GM06990 (cell line): ENCODE measurements at places on chromosomes 3 and 15.

DNA sequence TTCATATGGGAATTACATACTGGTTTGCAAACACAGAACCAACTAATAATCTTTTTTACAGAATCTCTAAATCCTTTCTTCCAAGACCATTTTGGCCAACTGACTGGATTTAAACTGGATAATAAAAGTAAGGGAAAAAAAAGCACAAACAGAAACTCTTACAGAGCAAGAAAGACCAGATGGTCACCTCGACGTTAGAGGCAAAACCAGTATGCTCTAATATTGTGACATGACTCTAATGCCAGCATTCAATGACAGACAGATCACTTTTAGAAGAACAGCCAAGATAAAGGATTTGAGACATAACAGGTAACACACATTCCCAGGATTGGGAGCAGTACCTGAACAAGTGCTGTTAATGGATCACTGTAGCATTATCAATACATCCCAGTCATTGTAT lies 50.9 kb downstream of the DHX36 start:
- no peak for DNase-seq

DNA sequence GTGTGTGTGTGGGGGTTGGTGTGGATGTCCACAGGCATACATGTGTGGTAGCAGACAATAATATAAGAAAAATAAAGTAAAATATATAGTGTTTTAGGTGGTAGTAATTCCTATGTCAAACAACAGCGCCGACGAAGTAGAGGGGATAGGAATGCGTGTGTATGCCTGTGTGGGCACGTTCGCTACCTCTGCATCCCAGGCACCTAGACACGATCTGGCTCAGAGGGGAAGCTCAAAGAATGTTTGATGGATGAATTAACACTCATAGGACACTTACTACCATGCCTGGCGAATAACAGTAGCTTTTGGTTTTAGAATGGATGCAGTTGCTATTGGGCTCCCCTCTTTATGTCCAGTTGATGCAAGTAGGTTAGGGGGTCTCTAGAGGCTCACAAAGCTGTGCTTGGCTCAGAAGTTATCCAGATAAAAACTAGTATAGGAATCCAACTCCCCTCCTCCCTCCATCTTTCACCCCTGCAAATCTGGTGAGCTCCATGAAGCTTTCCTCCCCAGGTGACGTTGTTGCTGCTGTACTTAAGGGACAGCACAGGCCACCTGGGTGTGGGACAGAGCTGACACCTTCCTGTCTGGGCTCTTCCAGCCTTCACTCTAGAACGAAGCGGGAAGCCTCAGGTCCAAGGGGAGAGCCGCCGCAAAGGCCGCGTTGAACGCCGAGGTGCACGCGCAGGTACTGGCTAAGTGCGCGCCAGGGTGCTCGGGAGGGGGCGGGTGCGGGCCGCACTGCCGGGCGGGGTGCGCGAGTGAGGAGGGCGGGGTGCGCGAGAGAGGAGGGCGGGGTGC lies 192.6 kb upstream of the LYSMD4 start:
- DNase-seq, result peak; percentile 55

DNA sequence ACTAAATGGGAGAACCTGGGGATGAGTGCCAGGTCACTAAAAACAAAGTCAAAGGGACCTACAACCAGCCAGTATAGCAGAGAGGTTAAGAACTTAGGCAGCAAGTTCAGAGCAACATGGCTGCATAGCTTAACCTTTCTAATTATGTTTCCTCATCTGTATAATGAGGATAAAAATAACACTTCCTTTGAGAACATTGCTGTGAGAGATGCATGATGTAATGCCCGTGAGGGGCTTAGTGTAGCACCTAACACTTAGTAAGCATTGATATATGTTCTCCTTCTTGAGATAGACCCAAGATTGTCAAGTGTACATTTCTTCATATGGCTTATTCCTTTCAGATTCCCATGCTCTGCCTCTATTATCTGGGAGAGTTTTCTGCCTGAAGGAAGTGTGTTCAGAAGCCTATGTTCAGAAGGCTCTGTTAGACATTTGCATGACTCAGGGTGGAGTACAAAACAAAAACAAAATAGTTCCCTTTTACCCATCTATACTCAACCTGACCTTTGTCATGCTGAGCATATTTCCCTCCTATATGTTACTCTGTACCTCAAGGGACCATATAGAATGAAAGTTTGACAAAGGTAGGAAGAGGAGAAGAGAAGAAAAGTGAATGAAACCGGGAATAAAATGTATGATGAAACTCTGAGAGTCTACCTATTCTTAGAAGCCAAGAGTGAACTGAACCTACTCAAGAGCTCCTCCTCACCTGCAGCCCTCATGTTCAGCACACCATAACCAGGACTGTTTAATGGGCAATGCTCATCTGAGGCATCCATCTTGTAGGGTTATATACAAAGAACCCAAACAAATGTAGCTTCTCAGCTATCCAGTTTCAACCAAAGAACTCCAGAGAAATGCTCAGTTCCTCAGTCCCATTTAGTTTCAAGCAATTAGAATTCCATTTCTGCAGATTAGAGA lies 70.7 kb upstream of the KCNMB2 start:
- peak; percentile 47 for DNase-seq

DNA sequence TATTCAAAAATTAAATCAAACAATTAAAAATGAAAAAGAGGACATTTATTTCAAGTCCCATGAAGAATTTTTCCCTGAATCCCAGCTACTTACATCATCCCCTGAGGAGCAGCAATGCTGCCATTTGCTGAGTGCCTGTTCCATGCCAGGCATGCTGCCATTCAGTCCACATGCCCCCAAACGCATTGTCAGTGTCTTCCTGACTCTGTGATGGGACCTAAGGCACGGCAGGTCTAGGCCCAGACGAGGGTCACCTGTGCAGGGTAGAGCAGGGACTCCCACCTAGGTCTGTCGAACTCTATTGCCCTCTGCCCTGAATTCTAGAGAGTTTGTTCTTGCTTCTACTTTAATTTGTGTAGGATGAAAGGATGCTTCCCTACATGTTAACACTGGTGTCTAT lies 7.0 kb downstream of the PSTPIP1 start:
- DNase-seq, result no peak

- no peak for DNase-seq
Measured at GRCh38 chr3:58178528-58179234, 32.1 kb downstream of the DNASE1L3 start.

GRCh38 chr3:4472312-4472711 lies 5.2 kb upstream of the SUMF1 start:
- no peak for DNase-seq

GRCh38 chr3:22886439-22887068 lies 316.6 kb upstream of the UBE2E2 start:
- no peak for DNase-seq

DNA sequence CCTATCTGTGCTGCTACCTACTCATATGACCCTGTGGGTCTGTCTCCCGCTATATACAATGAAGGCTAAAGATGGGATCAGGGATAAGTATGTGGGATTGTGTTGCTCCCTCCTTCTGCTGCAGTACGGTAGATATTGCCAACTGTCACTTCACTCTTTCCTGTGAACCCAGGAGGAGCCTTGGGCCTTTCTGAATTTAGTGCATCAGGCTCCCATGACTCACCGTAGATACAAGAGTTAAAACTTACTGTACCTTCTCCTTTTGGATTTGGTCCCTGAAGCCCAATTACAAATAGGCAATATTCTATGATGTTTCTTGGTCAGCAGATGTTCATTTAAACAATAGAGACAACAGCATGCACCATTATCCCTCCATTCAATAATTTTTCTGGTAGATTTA lies 27.4 kb downstream of the MITF start:
- DNase-seq, result no peak

DNA sequence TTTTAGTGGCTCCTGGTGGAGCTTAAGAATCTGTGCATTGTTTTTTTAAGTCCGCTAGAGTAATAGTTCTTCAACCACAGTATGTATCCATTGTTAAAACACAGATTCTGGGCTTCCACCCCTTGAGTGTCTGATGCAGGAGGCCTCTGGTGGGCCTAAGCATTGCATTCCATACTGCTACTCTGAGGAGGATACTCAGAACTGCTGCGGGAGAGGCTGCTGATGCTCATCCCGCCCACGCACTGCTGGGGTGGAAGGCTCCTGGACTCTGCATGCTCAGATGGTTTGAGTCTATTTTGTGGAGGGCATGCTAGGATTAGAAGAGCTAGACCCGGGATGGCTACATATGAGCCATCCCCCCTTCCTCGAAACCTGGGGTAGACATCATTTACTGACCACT lies 74.4 kb downstream of the THSD4 start:
- DNase-seq, result no peak

- DNase-seq, result no peak
Measured at GRCh38 chr3:10665592-10665991, 150.4 kb upstream of the SLC6A11 start.

- no peak for DNase-seq
Measured at GRCh38 chr3:19769694-19770093, 164.3 kb downstream of the EFHB start.

DNA sequence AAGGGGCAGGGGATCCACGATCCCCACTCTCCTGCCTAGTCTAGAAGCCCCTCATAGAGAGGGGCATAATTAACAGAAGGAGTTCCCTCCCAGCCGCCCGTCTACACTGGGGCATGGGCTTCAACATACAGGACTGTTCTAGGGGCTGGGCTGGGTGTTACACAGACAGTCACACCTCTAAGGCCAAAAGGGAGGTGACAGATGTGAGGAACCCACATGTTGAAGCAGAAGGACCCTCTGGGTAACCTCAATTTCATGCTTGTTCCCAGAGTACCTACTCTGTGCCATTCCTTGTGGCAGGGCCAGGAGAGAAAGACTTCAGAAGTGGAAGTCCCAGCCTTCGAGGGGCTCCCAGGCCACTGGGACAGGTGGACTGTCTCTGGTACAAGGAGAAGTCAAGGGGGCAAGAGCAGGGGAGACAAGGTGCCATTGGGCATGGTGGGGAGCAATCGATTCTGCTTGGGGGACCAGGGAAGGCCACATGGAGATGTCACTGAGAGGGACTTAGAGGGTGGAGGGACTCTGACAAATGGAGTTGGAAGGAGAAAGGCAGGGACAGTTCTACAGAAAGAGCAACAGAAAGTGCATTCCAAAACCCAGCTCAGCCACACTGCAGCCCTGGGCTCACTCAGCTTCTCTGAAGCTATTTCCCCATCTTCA lies 71.3 kb downstream of the CPN2 start:
- DNase-seq, result no peak

GRCh38 chr15:77239882-77240608 lies 169.1 kb upstream of the TSPAN3 start:
- DNase-seq, result no peak

DNA sequence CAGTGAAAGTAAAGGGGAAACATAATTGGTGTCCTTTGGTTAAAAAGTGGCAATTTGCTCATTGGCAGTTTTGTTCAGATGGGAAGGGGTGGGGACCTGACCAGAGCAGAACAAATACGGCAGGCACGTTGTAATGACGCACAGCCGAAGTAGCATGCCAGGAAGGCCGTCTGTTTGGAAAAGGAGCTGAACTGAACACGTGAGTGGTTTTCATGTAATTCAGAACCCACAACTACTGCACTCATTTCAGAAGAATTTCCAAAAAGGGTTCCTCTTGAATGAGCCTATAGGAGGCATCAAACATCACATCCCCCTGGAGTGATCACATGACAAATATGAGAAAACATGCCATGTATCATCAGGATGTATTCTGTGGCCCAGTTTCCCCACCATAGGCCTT lies 42.9 kb upstream of the LMCD1 start:
- DNase-seq, result no peak

DNA sequence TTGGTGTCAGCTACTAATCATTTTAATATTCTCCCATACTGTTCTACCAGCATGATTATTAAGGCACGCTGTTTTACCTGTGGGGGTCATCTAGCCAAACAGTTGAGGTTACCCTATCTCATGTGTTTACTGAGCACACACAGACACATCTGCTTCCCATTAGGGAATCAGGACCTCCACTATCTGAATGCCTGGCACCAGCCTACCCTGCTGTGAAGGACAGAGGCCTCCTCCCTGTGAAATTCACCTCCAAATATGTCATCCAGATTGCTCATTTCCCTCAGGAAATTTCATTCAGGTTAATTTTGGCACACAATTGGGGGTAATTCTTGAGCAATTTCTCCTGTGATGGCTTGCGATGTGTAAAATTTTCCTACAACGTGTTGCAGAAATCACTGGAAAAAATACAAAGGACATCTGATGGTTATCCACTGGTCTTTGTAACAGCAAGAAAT lies 155.6 kb upstream of the NR2E3 start:
- DNase-seq, result no peak

DNA sequence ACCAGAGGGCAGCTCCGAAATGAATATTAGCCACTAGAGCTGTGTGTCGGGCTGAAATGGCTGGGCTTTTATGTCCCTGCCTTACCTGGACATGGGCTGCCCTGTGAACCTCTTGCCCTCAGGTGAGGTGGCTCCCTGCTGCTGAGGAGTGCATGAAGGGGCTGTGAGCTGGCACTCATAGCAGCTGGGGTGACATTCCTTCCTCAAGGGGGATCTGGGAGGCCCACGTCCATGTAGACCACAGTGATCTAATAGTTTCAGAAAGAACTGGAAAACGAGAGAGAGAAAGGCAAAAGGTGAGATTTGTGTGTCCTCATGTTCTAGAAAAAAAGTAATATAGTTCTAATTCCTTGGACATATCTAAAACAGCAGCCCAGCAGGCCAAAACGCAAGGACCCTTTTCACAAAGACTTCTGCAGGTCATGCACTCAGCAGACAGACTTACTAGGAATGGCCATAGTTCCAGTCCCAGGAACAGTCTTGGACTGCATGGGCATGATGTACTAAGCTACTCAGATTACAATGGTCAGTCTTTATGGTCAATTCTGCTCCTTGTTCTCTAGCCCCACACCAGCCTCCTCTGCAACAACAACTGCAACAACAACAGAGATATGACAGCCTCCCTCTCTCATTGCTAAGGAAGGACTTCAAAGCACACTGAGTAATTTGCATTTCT lies 10.8 kb upstream of the SLC24A5 start:
- DNase-seq, result no peak

- DNase-seq, result no peak
Measured at GRCh38 chr3:138675393-138675792, 66.8 kb downstream of the FAIM start.

GRCh38 chr15:98955331-98955730 lies 52.3 kb downstream of the PGPEP1L start:
- no peak for DNase-seq

DNA sequence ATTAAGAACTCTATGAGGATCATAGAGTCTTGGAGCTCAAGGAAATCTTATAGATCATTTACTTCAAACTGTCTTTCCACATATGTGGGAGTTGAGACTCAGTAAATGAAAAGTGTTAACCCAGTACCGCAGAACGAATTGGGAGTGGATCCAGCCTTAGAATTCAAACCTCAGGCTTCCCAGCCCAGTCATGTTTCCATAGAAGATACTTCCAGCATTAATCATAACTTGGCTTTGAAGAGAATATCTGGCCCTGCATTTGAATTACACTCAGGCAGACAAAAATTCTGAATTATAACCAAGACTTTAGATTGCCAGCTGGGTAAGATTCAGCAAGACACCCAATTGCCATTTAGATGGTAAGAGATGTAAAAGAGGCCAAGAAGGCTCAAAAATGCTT lies 972.0 kb downstream of the TUSC7 start:
- DNase-seq, result no peak
